ENCODE measurements at places on chromosomes 7 and 10.
A peak's percentile ranks its signal among the peaks of the same experiment; 100 is the strongest.

GRCh38 chr7:13949445-13949844 is 40.0 kb downstream of the ETV1 start:
- DNase-seq = no peak

- no peak for DNase-seq
These were observed 27.2 kb downstream of the GRID1 start for GRCh38 chr10:86339226-86339865.

DNA sequence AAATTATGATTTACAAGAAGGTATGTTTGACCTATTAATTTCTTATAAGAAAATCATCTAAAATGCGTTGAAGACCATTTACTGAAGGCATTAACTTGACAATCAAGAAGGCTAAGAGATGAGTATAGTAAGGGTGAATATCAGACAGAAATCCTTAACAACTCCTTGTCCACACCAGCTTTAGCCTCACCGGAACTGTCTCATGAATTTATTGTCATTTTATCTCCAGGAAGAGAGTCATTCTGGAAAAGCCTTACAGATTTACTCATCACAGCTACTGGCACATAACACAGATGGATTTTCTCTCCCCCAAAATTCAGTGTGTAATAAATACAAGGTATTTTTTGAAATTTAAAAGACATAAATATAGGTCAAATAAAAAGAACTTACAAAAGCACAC is 129.4 kb upstream of the LSM8 start:
- no peak for DNase-seq

- no peak for DNase-seq
These were observed 351.8 kb upstream of the FZD8 start for GRCh38 chr10:35993591-35994515.

GRCh38 chr10:128612195-128612594 is 486.0 kb upstream of the MKI67 start:
- DNase-seq = no peak

GRCh38 chr10:52759154-52759553 is 13.4 kb downstream of the MBL2 start:
- DNase-seq = no peak

DNA sequence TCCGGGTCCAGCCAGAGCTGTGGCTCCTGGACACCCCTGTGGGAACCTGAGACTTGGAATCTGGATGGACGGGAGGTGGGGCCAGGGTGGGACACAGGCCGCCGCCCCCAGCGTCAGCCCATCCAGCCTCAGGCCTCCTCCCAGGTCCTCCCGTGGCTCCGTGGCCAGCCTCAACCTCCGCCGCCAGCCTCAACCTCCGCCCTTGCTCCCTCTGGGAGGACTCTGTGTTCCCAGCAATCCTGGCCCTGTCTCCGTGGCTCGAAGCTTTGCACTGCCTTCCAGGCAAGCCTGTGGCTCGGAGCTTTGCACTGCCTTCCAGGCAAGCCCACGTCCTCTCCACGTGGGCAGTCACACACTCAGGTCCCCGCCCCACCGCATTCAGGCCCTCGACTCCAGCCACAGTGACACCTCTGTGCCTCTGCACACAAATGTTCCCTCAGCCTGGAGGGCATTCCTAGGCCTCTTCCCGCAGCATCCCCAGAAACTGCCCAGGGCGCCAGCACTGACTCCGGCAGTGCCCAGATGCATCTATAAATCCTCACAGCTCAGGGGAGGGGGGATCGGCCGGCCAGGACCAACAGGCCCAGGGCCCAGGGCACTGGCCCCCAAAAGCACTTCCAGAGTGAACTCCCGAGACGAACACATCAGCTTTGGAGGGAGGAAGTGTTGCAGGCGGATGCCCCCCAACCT is 44.7 kb upstream of the PDGFA start:
- DNase-seq = no peak

GRCh38 chr7:77571801-77572200 is 34.7 kb downstream of the PTPN12 start:
- no peak for DNase-seq

DNA sequence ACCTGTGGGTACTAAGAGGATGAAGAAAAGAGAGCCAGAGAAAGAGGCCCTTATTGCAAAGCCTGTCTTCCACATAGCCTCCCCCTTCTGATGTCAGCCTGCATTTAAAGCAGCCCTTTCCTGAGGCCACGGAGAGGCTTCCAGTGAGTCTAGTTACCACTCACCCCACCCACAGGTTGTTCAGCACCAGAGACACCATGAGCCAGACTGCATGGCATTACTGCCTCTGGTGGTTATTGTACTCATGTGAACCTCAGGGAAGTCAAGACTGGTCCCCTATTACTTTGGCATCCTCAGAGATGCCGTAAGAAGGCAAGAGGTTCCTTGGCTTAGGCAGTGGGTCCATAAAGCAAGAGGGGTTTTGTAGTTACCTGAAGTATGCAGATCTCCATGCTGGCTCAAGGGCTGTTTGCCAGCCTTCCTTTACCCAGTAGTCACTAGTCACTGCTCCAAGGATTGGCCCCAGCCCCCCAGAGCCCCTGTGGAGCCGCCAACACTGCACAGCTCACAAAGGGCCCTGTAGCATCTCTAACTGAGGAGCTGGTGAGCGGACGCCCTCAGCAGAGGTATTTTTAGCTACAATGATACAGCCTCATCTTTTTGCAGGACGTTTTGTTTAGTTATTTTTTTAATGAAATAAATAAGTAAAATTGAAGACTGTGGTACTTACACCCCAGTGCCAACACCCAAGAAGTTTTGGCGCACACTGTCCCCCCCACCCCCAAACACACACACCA is 20.7 kb downstream of the LRRC4 start:
- no peak for DNase-seq

DNA sequence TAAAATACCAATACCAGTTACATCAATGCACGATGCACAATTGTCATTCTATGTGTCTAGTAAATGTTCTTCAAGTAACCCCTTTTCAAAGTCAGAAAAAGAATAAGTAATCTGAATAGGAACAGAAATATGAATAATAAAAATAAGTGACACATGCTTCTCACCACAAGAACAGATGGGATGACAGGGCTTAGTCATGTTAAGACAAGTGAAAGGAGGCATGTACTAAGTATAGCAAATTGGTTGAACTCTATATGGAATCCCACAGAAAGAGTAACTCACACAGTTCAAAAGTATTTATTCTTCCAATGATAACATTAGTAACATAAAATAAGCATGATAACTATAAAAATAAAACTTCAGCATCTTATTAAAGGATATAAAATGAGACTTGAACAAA is 100.9 kb upstream of the TAS2R16 start:
- peak; percentile 2 for DNase-seq

DNA sequence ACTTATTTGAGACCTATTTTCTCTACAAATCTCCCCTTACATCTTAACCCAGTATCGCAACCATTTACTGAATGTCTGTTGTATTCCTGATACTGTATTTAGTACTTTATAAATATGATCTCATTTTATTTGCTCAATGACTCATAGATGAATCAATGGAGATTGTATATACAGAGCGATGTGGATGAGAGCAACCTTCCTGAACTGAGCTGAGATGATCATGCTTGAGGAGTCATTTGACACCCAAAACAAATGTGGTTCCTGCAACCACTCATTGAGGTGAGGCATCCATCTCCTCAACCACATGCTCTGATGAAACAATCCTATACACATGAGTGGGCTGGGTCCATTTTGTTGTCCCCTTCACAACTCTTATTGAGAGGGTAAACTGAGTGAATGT is 250.0 kb downstream of the CDC14C start:
- no peak for DNase-seq

DNA sequence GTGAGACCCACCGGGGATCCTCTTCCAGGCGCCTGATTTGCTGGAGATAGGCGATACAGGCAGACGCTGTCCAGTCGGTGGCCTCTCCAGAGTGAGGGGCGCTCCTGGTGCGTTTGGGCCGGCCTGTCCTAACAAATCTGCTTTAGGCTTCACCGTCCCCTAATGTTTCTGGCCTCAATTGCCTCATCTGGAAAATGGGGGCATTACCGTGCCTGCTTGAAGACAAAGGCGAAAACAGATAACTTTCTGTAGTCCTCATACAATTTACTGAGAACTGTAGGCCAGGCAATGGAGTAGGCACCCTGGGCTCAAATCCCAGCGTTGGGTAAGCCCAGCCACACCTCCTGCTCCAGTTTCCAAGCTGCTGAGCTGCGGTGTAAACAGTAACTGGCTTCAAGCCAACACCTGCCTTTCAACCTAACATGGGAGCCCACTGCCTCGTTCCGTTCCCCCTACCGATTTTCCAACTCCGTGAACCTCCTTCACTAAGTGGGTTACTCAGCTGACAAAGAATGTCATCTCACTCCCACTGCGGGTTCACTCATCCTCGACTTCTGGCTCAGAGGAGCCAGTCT is 589 bp upstream of the ZFAND4 start:
- no peak for DNase-seq

DNA sequence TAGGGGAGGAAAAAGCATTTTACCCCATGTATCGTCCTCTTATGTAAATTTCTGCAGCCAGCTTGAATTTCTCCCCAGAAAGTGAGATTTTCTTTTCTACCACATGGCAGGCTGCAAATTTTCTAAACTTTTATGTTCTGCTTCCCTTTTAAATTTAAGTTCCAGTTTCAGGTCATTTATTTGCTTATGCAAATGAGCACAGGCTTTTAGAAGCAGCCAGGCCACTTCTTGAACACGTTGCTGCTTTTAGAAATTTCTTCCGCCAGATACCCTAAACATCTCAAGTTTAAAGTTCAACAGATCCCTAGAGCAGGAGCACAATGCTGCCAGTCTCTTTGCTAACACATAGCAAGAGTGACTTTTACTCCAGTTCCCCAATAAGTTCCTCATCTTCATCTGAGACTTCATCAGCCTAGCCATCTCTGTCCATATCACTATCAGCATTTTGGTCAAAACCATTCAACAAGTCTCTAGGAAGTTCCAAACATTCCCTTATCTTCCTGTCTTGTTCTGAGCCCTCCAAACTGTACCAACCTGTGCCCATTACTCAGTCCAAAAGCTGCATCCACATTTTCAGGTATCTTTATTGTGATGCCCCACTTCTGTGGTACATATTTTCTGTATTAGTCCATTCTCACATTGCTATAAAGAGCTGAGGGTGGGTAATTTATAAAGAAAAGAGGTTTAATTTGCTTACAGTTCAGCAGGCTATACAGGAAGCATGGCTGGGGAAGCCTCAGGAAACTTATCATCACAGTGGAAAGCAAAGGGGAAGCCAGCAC is 16.3 kb downstream of the EZH2 start:
- DNase-seq = no peak
